ENCODE measurements at places on chromosomes 13 and 19.

DNA sequence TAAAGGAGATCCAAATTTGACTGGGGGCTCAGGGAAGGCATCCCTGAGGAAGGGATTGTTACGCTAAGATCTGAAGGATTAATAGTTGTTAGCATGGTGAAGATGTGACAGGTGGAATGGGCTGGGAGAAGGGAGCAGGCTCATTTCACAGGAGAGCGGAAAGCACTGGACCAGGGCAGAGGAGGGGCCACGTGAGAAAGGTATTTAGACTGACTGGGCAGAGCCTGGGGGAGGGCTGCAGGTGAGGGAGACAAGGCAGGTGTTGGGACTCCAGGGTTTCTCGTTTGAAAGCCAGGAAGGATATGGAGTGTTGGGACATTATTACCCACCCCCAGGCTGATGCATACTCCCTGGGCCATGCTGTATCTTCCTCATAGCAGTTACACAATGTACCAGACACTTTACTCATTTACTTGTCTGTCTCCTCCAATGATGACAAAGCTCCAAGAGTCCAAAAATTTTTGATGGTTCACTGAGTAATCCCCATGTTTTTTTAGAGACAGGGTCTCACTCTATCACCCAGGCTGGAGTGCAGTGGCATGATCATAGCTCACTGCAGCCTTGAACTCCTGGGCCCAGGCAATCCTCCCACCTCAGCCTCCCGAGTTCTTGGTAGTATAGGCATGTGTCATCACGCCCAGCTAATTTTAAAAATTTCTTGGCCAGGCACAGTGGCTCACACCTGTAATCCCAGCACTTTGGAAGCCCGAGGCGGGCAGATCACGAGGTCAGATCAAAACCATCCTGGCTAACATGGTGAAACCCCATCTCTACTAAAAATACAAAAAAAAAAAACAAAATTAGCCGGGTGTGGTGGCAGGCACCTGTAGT is 2.3 kb downstream of the TRAPPC6A start:
- DNase-seq, result no peak

GRCh38 chr19:33484226-33484774 is 37.3 kb downstream of the PEPD start:
- DNase-seq, result no peak

DNA sequence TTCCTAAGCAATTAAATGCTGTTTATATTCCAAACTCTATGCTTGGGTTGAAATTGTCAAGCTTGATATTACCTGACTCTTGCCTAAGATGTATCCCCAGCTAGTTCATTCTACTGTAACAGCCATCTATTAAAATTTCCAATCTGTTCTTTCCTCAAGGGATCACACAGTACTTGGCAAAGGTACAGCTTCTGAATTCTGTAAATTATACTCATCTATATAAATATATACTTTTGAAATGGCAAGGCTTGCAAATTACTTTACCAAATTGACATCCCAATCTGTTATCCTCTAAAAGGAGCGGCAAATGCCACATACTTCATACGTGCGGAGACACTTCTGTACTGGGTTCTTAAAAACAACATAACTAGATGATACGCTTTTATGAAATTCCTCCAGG is 330.2 kb downstream of the DNAJC15 start:
- no peak for DNase-seq

DNA sequence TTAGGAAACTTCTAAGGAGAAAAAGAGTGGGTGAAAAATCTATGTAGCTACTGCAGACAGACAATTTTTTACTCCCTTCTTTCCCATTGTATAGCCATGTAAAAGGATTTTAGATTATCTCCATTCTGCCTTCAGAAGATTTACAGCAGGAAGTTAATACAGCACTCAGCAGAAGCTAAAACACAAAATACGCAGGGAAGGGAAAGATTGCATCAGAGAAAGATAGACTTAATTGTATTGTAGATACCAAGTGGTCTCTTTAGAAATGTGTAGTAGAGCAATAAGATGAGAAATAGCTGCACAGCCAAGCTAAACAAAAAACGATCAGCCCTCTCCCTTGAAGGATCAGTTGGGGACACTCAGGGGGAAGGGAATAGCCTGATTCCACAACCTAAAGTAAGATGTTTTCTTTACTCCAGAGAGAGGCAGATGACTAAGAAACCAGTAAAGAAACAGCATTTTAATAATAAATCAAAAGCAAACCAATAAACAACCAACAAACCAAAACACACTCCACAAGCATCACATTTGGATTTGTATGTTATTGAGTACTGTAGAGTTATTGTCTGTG is 236.7 kb upstream of the SLITRK1 start:
- no peak for DNase-seq

GRCh38 chr13:56718791-56719190 is 421.9 kb upstream of the PRR20A start:
- DNase-seq, result no peak

DNA sequence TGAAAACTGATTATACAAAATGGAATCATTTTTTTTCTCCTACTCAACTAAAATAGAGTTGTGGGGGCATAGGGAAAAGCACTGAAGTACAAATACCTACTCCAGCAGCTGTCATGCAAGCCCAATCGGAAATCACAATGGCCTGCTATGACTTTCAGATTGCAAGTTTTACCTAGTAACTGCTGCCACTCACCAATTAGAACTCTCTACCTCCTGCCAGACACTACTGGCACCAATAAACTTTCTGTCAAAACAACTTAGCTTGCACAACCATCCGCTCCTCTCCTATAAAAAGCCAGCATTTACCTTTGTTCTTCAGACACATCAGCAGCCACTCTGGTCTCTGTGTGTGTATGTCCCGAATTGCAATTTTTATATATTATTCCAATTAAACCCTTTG is 9.3 kb upstream of the TRPC4 start:
- DNase-seq, result no peak

DNA sequence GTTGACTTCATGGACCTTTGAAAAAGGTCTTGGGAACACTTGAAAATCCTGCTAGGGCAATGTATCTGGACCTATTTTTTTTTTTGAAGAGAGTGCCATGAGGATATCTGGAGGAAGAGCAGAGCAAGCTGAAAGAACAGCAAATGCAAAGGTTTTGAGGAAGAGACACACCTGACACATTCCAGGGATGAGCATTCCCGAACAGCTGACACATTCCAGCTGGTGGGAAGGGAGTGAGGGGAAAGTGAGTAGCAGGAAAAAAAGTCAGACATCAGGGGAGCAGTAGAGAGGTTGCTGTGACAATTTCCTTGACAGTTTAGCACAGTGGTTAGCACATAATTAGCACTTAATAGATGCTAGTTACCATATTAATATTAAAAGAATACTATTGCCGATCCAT is 14.7 kb downstream of the DGKH start:
- DNase-seq, result no peak

DNA sequence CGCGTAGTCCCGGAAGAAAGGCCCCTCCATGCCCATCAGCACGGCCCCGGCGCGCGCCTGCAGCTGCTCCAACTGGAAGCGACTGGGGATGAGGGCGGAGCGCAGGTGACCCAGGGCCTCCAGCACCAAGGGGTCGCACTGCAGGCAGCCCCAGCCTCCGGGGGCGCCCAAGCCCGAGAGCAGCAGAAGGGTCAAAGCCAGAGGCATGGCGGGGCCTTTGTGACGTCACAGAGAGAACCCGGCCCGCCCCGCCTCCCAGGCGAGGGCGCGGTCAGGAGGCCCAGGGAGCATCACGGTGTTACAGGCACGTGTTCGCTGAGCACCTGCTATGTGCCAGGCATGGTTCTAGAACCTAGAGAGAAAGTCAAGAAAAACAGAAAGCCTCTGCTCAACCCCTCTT is at the start of gene IZUMO2:
TSS of gene IZUMO2 (minus strand) at position 294 of the 400 bp plus-strand sequence. CDS start at position 207, 87 bp downstream.
- DNase-seq, result no peak

DNA sequence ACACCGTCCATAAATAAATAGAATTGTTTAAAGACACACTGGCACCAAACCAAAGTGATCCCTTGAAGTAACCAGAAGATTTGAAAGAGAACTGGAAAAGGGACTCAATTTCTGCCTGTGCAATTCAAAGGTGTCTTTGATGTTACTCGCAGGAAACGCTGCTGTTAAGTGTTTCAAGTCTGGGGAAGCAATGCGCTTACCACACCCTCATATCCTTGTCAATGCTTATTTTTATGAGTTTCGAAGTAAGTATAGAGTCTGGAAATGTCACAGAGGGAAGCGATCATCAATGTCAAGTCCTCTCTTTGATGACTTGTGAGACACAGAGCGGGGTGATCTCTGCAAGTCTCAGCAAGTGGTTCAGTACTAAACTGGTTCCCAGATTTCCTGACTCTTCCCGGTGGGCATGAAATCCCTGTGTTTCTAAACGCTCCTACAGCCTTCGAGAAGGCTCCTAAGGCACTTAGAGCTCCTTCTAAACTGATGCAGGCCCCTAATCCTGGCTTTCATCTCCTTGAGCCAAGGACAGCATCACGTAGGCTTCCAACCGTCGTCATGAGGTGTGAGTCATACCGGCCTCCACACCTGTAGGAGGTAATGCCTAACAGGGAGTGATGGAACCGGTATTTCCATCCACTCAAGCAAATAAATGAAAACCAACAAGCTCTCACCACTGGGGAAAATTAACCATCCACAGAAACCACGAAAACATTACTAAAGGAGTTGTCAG is 22.8 kb downstream of the SYDE1 start:
- no peak for DNase-seq

GRCh38 chr19:33704271-33704670 is 82.5 kb downstream of the CHST8 start:
- DNase-seq, result no peak

- DNase-seq, result no peak
These were observed 4.9 kb upstream of the SBK3 start for GRCh38 chr19:55550321-55550650.

- DNase-seq, result peak; percentile 83
These were observed 678 bp downstream of the ISOC2 start for GRCh38 chr19:55460670-55461258.

DNA sequence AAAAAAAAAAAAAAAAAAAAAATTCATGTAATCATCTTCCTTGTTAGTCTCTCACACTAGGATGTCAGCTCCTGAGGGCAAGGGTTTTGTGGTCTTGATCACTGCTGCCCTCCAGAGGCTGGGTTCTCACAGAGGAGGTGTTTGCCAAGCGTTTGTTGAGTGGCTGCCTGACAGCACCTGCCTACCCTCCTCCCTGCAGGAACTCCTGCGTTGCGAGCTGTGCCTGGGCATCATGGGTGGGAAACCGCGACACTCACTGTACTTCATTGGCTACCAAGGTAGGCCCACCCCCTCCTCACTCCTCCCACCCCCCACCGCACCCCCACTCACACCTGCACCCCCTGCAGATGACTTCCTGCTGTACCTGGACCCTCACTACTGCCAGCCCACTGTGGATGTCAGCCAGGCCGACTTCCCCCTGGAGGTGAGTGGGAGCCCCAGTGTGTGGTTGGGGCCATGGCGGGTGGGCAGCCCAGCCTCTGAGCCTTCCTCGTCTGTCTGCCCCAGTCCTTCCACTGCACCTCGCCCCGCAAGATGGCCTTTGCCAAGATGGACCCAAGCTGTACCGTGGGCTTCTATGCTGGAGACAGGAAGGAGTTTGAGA is 8.1 kb downstream of the ATG4D start:
- no peak for DNase-seq

GRCh38 chr13:108779308-108779707 is 149.9 kb downstream of the MYO16 start:
- DNase-seq, result no peak

- no peak for DNase-seq
These were observed at the start of gene AMH for GRCh38 chr19:2249010-2249866. Gene AMH, plus strand, starts transcription at chr19:2249323. Its CDS starts 10 bp downstream, at chr19:2249333.

- no peak for DNase-seq
These were observed 795.3 kb downstream of the SLITRK1 start for GRCh38 chr13:83086948-83087347.

DNA sequence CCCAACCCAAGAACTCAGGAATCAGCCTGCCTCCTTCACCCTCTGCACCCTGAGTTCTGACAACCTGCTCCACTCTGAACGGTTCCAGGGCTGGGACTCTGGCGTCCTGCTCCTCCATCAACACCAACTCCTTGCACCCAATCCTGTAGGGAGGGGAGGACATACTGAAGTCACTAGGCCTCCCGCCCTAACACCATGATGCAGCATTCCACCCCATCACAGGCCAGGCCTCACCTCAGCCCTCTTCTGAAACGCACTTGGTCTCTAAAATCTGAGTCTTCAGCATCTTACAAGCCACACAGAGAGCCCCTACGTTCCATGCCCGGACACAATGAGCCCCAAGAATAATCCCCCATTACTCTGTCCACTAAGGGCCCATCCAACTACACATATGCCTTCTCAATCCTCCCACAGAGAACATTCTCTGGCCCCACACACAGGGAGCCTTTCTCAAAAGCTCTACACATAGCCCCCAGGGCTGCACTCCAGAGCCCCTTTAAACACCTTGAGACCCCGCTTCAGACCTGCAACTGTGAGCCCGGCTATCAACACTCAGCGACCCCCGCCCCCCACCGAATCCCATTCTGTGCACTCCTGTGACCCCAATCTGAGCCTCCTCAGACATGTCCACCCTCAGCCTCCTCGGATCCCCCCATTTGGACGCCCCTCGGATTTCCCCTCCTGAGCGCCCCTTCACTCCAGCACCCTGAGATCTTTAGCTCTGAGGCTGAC is 567 bp downstream of the ALKBH6 start:
- no peak for DNase-seq

- DNase-seq, result no peak
These were observed 405.3 kb upstream of the GPC6 start for GRCh38 chr13:92821324-92821723.

DNA sequence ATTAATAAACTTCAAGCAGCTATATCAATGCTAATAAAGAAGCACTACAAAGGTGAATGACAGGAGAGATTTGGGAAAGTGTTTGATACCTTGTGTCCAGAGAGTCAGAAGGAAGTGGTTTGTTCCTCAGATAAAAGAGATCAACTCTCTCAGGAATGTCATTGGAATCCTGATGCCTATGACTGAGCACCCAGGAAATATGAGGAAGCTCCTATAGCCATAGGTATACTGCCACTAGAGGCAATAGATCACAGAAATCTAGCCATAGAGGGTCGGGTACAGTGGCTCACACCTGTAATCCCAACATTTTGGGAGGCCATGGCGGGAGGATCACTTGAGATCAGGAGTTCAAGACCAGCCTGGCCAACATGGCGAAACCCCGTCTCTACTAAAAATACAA is 612.6 kb downstream of the DACH1 start:
- DNase-seq, result no peak

- peak; percentile 30 for DNase-seq
These were observed at the start of gene RNASEH2B for GRCh38 chr13:50909605-50910484. Gene RNASEH2B, plus strand, starts transcription at chr13:50909791. Its CDS starts 286 bp downstream, at chr13:50910077.

- DNase-seq, result no peak
These were observed 79.9 kb upstream of the GPC6 start for GRCh38 chr13:93146584-93147297.

- DNase-seq, result no peak
These were observed 2.0 kb upstream of the ZBTB45 start for GRCh38 chr19:58521651-58522050.

Measured in tibial nerve (tissue), 4 donors.